Fibroblast of lung (primary cell): ENCODE measurements at places on chromosomes 2 and 18. TPM values are rescaled to one million over a fixed set of nuclear protein-coding genes. Genes with fewer than 3 reads are reported as not detected.

The GCG gene
- total RNA-seq: not detected in 2 replicates

The SIGLEC15 gene
- total RNA-seq: 0.51 and 1.5 TPM in 2 replicates

The CPO gene
- total RNA-seq: under 0.01 TPM in 1 of 2 replicates, not detected in the other

DNA sequence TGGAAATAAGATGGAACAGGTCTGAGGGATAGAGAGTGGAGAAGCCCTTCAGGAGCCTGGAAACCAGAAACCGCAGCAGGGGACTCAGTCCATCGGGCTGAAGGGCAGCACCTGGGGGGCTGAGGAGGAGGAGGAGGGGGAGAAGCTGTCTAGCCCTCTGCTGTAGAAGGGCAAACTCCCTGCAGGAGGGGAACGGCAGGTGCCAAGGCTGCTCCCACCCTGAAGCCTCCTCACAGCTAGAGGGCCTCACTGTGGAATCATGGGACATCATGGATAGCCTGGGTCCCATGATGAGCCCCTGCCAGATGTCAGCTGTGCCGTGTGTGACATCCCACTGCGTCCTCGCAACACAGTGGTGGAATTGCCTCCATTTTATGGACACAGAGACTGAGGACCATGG lies 435 bp downstream of the MYO7B start:
- no peak overlapping the region for H3K4me3 ChIP-seq
- H3K36me3 ChIP-seq: no peaks in the 10 kb centered on the region
- H3K27me3 ChIP-seq: peaks cover 15% of the 10 kb centered on the region
- DNase-seq: no peak
- H3K4me1 ChIP-seq: no peaks in the 10 kb centered on the region

The MOGAT1 gene
- total RNA-seq: not detected in 2 replicates

GRCh38 chr2:60095202-60095815 lies 458.1 kb downstream of the BCL11A start:
- no peak overlapping the region for H3K27ac ChIP-seq
- no peak overlapping the region for H3K4me3 ChIP-seq
- no peaks in the 10 kb centered on the region for H3K36me3 ChIP-seq
- no peaks in the 10 kb centered on the region for H3K27me3 ChIP-seq

- DNase-seq: peak; percentile 78
- H3K27me3 ChIP-seq: no peaks in the 10 kb centered on the region
- H3K4me3 ChIP-seq: no peak overlapping the region
- no peak overlapping the region for H3K27ac ChIP-seq
- H3K36me3 ChIP-seq: no peaks in the 10 kb centered on the region
- H3K4me1 ChIP-seq: no peaks in the 10 kb centered on the region
Observed at GRCh38 chr2:191478799-191479679, 198.9 kb upstream of the NABP1 start.

The MOB4 gene
- 25.9 and 26.6 TPM in 2 replicates for total RNA-seq

- no peak for DNase-seq
- H3K27ac ChIP-seq: no peak overlapping the region
- H3K4me3 ChIP-seq: no peak overlapping the region
- H3K36me3 ChIP-seq: no peaks in the 10 kb centered on the region
Observed at GRCh38 chr2:70005752-70006446, 44.5 kb upstream of the ASPRV1 start.

DNA sequence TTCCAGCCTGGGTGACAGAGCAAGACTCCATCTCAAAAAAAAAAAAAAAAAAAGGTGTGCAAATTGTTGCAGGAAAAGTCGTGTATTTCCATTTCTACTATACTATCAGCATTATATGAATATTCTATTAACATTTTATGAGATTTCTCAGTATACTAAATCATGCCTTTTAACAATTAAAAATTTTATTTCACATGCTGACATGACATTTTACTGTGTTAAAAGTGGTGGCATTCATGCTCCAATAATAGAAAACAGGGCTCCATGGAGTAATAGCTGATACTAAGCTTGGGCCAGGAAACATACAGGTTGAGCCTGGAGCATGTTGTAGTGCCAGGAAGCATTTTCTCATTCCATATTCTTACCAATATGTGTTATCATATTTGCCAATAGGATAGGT lies 141.4 kb downstream of the SPAG16 start:
- no peak overlapping the region for H3K27ac ChIP-seq
- no peaks in the 10 kb centered on the region for H3K36me3 ChIP-seq
- H3K4me1 ChIP-seq: no peaks in the 10 kb centered on the region
- DNase-seq: no peak
- H3K4me3 ChIP-seq: no peak overlapping the region

- H3K4me1 ChIP-seq: peaks cover 2% of the 10 kb centered on the region
- no peaks in the 10 kb centered on the region for H3K36me3 ChIP-seq
- H3K27ac ChIP-seq: no peak overlapping the region
Observed at GRCh38 chr2:187429989-187430388, 18.1 kb downstream of the CALCRL start.

DNA sequence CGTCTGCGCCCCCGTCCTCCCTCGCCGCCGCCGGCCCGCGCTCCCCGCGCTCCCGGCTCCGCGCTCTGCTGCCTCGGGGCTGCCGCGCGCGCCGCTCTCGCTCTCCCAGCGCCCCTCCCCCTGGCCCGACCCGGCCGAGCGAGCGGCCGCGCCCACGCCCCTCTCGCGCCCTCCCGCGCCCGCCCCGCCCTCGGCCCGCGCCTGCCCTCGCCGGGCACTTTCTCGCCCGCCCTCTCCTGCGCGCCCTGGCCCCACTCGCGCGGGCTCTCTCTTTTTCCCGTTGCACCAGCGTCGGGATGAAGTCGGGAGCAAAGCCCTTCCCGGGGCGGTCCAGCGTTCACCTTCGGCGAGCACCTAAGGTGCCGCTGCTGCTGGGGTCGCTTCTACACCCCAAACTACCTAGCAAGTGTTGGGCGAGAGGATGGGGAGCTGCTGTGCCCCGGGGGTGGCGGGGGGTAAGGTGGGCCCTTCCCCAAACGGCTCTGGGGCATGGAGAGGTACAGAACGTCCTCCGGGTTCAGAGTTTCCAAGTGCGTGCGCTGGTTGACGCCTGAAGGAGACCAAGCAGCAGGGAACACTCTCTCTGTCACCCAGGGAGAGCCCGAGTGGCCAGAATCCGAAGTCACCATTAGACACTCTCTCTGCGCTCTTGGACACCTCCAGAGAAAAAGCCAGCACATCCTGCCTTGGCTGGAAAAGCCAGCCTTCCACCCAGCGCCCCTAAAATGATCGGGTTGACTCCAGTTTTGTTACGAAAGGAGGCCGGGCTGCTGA lies at the start of gene COLEC12:
TSS of gene COLEC12 (minus strand) at position 70 of the 774 bp plus-strand sequence. CDS start 187 bp downstream, outside the sequence.
- peak within 1 kb of the TSS; percentile 66 for H3K27ac ChIP-seq
- no peak for DNase-seq
- peak within 1 kb of the TSS; percentile 53 for H3K4me3 ChIP-seq
- H3K4me1 ChIP-seq: peaks cover 6% of the 10 kb centered on the region
- H3K36me3 ChIP-seq: no peaks in the 10 kb centered on the region
- peaks cover 8% of the 10 kb centered on the region for H3K27me3 ChIP-seq

DNA sequence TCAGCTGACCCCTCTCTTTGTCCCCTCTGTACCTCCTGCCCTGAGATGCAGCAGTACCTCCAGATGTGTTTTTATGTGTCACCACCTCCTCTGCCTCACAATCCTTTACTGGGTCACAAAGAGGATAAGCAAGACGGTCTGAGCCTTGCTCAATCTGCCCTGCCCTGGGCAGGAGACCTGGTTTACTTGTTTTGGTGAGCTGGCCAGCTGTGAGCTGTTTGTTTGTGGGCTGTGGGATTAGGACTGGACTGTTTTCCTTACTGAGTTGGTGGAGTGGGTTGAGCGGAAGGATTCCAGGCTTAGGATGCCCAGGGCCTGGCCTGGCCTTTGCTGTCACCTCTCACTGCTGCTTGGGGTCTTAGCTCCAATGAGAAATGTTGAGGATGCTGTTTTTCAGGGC lies 299.5 kb downstream of the SRBD1 start:
- no peak overlapping the region for H3K27ac ChIP-seq
- no peak overlapping the region for H3K4me3 ChIP-seq
- H3K4me1 ChIP-seq: no peaks in the 10 kb centered on the region
- no peaks in the 10 kb centered on the region for H3K36me3 ChIP-seq
- DNase-seq: no peak

GRCh38 chr2:20563833-20564232 lies 87.1 kb downstream of the HS1BP3 start:
- no peak overlapping the region for H3K4me3 ChIP-seq
- H3K27me3 ChIP-seq: no peaks in the 10 kb centered on the region
- no peaks in the 10 kb centered on the region for H3K36me3 ChIP-seq
- H3K27ac ChIP-seq: no peak overlapping the region
- peak; percentile 73 for DNase-seq
- peaks cover 26% of the 10 kb centered on the region for H3K4me1 ChIP-seq

DNA sequence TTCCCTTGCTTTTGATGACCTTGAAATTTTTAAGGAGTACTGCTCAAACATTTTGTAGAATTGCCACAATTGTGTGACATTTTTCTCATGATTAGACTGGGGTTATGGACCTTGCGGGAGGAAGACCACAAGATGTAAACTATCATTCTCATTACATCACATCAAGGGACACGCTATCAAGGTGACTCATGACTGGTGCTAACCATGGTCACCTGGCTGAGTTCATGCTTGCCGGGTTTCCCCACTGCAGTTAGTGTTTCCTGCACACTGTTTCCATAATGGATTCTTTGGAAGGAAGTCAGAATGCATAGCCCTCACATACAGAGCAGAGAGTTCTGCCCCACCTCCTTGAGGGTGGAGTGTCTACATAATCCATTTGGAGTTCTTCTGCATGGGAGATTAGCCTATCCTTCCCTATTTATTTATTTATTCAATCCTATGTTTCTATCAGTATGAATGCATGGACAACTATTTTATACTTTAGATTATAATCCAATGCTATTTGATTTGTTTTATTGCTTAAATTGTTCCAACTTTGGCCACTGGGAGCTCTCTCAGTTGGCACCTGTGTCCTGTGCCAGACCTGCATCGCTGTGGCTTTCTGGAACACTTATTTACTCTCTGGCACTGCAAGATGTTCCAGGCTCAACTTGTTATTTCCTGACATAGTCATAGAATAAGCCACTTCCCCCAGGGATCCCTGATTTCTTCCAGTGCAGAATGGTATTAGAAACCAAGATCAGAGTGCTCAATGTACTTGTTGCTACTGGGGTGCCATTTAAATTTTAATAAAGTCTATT lies 6.0 kb downstream of the MC2R start:
- no peak overlapping the region for H3K27ac ChIP-seq
- no peaks in the 10 kb centered on the region for H3K36me3 ChIP-seq
- H3K4me1 ChIP-seq: no peaks in the 10 kb centered on the region
- DNase-seq: no peak

GRCh38 chr2:65177751-65178442 lies 48.0 kb upstream of the RAB1A start:
- peaks cover 2% of the 10 kb centered on the region for H3K27me3 ChIP-seq
- no peaks in the 10 kb centered on the region for H3K36me3 ChIP-seq
- no peak overlapping the region for H3K27ac ChIP-seq
- H3K4me1 ChIP-seq: no peaks in the 10 kb centered on the region
- DNase-seq: peak; percentile 48
- no peak overlapping the region for H3K4me3 ChIP-seq

DNA sequence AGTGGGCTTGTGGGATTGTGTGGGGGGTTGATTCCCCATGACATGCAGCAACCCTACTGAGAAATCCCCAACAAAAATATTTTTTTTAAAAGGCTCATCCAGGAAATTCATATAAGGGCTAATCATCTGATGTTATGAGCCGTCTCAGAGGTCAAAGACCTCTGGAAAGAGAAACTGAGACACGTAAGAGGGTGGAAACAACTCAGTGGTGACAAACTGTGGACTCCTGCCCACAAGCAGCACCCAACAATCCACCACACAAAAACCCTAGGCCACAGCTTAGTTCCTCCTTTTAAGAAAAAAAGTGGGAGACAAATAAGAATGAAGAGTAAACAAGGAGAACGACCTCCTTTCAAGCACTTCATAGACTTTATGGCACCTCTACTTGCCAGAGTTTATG lies 1096.1 kb upstream of the NRXN1 start:
- no peak overlapping the region for H3K4me3 ChIP-seq
- H3K27me3 ChIP-seq: no peaks in the 10 kb centered on the region
- no peaks in the 10 kb centered on the region for H3K36me3 ChIP-seq
- no peak overlapping the region for H3K27ac ChIP-seq

The PFN4 gene
- 0.66 and 1.5 TPM in 2 replicates for total RNA-seq

DNA sequence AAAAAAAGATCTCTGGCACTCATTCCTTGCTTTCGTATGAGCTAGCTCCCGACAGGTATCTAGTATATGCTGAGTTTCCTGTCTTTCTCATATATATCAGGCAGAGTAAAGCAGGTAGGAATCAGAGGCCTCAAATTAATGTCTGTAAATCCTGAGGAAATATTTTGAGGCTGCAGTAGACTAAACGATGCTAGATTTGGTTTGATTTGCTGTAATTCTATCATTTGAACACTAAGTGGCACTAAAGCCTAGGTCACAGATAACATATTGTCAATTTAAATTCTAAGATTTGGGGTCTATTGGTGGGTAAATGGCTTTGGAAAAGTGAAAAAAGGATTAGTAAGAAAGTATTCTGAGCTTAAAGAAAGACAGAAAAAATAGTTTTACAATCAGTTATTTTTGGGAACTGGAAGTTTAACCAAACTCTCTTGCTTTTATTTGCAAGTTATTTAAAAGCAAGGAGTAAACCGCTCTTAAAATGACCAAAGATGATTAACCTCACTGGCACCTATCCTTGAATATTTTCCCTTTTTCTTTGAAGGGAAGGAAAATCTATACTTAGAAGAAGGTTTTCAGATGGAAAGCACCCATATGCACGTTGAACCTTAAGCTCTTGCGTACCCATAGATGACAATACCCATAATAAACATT lies 37.6 kb upstream of the SLC4A10 start:
- peak; percentile 37 for DNase-seq
- no peaks in the 10 kb centered on the region for H3K4me1 ChIP-seq
- no peaks in the 10 kb centered on the region for H3K27me3 ChIP-seq
- H3K4me3 ChIP-seq: no peak overlapping the region
- no peaks in the 10 kb centered on the region for H3K36me3 ChIP-seq

The TFCP2L1 gene
- not detected in 2 replicates for total RNA-seq

- H3K4me1 ChIP-seq: peaks cover 26% of the 10 kb centered on the region
- no peaks in the 10 kb centered on the region for H3K27me3 ChIP-seq
- no peak overlapping the region for H3K4me3 ChIP-seq
- no peak for DNase-seq
- H3K36me3 ChIP-seq: peaks cover 7% of the 10 kb centered on the region
Observed at GRCh38 chr2:36380624-36381481, 25.3 kb downstream of the CRIM1 start.

The AFG3L2 gene
- total RNA-seq: 38.5 and 41.0 TPM in 2 replicates

- no peak overlapping the region for H3K4me3 ChIP-seq
- no peaks in the 10 kb centered on the region for H3K27me3 ChIP-seq
- H3K27ac ChIP-seq: no peak overlapping the region
Observed at GRCh38 chr2:237661270-237661669, 33.9 kb downstream of the LRRFIP1 start.

The MPP4 gene
- 0.26 and 0.50 TPM in 2 replicates for total RNA-seq

GRCh38 chr2:236977852-236978398 lies 107.8 kb upstream of the COPS8 start:
- H3K27ac ChIP-seq: no peak overlapping the region
- H3K36me3 ChIP-seq: no peaks in the 10 kb centered on the region
- DNase-seq: no peak
- H3K4me3 ChIP-seq: no peak overlapping the region
- peaks cover 2% of the 10 kb centered on the region for H3K27me3 ChIP-seq
- no peaks in the 10 kb centered on the region for H3K4me1 ChIP-seq

The CRYBA2 gene
- total RNA-seq: not detected in 2 replicates

- peak; percentile 7 for DNase-seq
- H3K27me3 ChIP-seq: no peaks in the 10 kb centered on the region
- no peak overlapping the region for H3K27ac ChIP-seq
- no peak overlapping the region for H3K4me3 ChIP-seq
- no peaks in the 10 kb centered on the region for H3K4me1 ChIP-seq
Observed at GRCh38 chr2:72325592-72326422, 178.1 kb upstream of the CYP26B1 start.
